ENCODE measurements at places on chromosomes 2 and 18.

- DNase-seq: no peak
Observed at GRCh38 chr2:126656431-126657147, 631 bp downstream of the GYPC start.

- DNase-seq: no peak
Observed at GRCh38 chr2:234491897-234492296, 5.0 kb downstream of the ARL4C start.

DNA sequence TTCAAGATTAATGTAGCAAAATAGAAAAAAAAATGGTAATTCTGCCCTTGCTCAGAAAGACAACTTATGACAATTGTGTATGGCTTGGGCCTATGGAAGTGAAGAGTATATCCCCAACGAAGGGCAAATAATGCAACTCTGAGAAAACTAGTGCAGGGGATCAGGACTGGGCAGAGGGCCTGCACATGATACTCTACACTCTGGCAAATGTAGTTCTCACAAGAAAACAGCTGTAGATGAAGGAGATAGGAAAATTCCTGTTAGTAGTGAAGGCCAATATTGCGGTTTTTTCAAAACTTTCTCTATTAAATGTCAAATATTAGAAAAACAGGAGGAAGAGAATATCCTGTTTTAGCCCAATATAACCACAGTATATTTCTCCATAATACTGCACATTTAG lies 77.8 kb downstream of the SCN9A start:
- DNase-seq: no peak

DNA sequence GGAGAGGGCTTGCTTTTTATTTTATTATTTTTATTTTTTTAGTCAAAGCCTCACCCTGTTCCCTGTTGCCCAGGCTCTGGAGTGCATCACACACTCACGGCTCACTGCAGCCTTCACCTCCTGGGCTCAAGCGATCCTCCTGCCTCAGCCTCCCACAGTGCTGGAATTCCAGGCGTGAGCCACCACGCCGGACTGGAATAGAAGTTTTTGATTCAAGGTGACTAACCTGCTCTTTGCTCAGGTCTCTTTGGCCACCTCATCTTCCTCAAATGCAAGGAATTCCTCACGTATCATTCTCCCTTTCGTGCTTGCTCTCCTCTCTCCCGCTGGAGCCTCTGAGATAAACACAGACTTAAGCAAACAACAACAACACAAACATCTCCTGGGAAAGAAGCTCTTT lies 636.8 kb downstream of the ADCYAP1 start:
- DNase-seq: no peak

GRCh38 chr18:43590182-43590903 lies 313.1 kb upstream of the SYT4 start:
- DNase-seq: no peak

- DNase-seq: no peak
Observed at GRCh38 chr2:237598468-237599208, 8.1 kb upstream of the RAB17 start.

GRCh38 chr18:24396082-24396633 lies 1.5 kb downstream of the OSBPL1A start:
- peak; percentile 27 for DNase-seq
